ENCODE measurements at places on chromosomes 16 and 17.

- no peak for DNase-seq
Observed at GRCh38 chr16:3182608-3183444, 5.2 kb upstream of the OR1F1 start.

- DNase-seq, result no peak
Observed at GRCh38 chr17:78716814-78717393, 65.2 kb downstream of the CYTH1 start.

- no peak for DNase-seq
Observed at GRCh38 chr17:40312131-40312731, 3.3 kb downstream of the RARA start.

GRCh38 chr16:86193528-86194193, 294.7 kb downstream of the IRF8 start:
- DNase-seq, result no peak

GRCh38 chr16:53692146-53692545, 11.5 kb downstream of the RPGRIP1L start:
- no peak for DNase-seq

- DNase-seq, result peak; percentile 4
Observed at GRCh38 chr17:50944054-50944901, 78.1 kb upstream of the TOB1 start.

DNA sequence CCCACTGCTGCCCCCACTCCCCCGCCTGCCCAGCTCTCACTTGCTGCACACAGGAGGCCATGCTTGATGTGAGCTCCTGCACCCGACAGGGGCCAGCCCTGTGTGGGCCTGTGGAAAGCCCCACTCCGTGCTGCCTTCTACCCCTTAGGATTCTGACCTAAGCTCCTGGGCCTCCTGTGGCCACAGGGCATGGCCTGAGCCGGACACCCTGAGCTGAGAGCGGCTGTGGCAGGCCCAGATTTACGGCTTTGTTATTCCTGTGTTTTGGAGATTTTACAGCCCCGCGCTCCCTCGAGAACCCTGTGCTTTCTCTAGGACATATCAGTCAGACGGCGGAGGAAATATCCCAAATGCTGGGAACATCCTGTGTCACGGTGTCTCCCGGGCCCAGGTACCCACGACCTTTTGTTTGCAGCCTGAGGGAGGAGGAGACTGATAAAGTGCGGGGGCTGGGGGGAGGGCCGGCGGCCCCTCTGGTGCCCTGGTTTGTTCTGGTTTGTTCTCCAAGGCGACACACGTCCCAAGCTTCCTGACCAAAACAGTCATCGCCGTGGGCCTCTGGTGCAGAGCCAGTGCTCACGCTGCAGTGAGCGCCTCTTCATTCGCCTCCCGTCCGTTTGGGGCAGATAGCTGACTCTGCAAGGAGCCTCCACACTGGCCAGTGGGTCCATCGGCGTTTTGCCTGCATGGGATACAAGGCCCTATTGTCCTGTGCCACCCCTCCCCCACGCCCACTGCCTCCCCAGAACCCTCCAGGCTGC, 363.4 kb downstream of the C16orf95 start:
- no peak for DNase-seq

GRCh38 chr16:83400234-83400633, 407.5 kb upstream of the HSBP1 start:
- no peak for DNase-seq

DNA sequence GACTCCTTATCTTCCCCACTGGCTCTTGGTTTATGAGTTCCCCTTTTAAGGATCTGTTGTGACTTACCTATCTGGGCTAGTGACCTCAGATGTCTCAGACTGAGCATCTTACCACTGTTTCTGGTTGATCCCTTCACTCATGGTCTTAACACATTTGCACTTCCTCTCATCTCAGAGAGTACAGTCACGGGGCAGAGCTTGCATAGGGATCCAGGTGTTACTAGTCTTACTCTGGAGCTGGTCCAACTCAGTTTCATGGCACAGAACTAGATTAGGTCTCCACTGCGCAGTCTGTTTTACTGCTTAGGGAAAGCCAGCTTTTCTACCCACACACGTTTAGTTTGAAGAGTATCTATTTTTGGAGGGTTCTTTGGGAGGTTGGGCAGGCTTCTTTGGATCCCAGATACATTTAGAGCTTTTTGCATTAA, 10.2 kb downstream of the GABARAPL2 start:
- DNase-seq, result no peak

GRCh38 chr17:40333781-40334448, 24.9 kb downstream of the RARA start:
- no peak for DNase-seq

GRCh38 chr17:50660887-50661345, 26.2 kb downstream of the ABCC3 start:
- no peak for DNase-seq

GRCh38 chr17:29256735-29257466, 10.2 kb downstream of the CRYBA1 start:
- DNase-seq, result no peak

- no peak for DNase-seq
Observed at GRCh38 chr17:376936-377863, 24.6 kb upstream of the RPH3AL start.

DNA sequence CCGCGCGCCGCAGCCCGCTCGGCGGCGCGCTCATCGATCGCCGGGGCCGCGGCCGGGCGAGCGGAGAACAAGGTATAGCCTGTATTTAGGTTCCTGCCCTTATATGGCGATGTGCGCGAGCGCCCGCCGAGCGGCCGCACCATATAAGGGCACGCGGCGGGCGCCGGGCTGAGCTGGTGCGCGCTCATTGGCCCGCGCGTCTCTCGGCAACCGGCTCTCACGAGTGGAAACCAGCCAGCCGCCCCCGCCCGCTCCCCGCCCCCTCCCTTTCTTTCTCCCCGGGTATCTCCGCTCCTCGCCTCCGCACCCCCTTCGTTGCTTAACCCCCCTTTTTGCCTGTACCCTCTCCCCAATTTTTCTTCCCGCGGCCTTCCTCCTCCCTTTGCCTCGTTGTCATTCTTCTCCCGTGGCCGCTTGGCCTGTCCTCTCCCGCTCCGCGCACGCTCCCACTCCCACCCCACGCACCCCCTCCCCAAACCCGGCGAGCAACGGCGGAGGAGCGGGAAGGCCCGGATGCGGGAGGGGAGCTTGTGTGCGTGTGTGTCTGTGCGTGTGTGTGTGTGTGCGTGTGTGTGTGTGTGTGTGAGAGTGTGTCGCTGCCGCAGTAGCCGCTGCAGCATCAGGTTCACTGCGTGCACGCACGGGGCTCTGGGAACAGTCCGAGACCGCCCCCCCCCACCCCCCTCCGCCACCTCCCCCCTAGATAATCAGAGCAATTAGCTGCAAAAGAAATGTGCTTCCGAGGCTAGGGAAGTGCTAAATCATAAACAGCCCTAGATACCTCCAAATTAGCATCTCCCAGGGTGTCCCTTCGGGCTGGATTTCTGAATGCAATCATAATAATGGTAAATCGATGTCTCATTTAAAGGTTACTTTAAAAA, 13.5 kb upstream of the CBX8 start:
- peak; percentile 86 for DNase-seq

DNA sequence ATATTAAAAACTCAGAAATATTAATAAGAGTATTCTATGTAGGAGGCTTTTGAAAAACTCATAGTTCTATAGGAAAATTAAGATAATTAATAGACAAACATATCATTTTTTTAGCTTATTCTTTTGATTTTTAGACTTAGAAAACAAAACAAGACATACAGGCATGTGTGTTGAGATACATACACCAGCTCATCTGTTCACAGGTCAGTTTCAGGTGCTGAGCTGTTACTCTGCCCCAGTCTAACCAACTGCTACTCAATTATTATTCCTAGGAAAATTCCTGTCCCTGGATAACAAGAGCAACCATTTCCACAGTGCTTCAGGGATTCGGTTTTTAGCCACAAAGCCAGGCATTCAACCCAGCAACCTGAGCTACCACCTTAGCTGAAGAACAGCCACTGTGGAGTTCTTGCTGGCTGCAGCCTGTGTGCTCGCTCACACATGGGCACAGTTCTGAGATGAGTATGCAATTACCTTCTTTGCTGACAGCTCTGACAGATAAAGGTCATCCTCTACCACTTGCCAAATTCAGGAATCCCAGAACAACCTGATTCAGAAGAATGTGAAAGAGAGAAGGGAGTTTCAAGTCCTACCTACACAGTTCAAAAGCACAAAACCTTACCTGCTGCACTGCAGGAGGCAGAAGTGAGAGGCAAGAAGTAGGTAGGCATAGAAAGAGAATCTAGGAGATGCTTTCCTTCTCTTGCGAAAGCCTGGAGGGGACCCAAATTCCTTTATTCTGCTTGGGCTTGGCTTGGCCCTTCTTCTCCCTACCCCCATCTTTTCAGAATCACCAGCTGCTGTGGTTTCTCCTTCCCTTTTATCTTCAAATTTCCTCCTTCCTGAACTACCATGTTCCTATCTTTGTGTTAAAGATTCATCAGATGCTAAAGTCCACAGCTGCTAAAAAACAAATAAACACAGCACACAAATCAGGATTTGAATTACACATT, 62.7 kb downstream of the TEX2 start:
- no peak for DNase-seq

- no peak for DNase-seq
Observed at GRCh38 chr16:27344721-27345120, 30.9 kb downstream of the IL4R start.

DNA sequence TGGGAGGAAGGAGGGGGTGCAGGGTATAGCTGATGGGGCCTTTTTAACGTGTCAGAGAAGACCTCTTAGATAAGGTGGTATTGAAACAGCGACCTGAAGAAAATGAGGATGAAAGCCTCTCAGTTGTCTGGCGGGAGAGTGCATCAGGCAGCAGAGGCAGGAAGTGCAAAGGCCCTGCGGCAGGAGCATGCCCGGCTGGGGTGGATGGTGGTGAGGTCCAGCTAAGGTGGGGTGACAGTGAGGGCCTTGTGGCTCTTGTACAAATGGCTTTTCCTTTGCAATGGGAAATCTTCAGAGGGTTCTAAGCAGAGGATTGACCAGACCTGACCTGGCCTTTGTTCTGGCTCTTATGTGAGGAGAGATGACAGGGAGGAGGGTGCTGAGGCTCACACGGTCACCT, 11.4 kb downstream of the MMP15 start:
- DNase-seq, result no peak

- DNase-seq, result no peak
Observed at GRCh38 chr17:38748892-38749222, 721 bp upstream of the PCGF2 start.

- peak; percentile 16 for DNase-seq
Observed at GRCh38 chr17:68172461-68172954, 75.3 kb upstream of the AMZ2 start.

- no peak for DNase-seq
Observed at GRCh38 chr17:81154961-81155360, 10.3 kb upstream of the PVALEF start.

- DNase-seq, result no peak
Observed at GRCh38 chr16:68574479-68574878, 35.4 kb downstream of the ZFP90 start.

DNA sequence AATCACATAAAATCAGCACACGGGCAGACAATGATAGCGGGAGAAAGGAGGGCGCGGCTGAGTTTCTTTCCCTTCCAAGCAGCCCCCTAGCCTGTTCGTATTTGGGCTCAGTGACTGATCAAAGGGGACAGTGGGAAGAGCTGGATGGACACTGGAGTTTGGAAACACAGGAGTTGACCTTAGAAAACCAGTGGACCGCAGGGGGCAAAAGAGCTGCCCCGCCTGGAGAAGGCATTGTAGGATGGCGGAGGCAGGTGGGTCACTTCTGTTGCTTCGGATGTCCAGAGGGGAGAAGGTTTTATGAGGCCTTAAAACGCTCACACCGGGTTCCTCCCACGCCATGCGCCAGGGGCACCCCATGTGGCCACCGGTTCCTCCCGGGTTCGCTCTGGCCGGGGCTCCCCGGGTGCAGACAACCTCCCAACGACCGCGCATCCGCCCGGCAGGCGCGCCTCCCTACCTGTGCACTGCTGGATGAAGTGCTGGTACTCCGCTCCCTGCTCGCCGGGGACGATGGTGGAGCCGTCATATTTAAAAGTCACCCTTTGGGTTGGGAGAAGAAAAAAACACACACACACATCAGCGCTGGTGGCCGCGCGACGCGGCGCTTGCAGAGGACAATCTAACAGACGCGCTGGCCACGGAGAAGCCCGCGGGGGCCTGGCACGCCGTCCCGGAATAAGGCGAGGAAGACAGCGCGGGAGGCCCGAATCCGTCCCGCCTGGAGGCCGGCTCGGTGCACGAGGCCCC, 662 bp downstream of the COTL1 start:
- DNase-seq, result no peak

GRCh38 chr17:65230040-65230439, 92.9 kb downstream of the RGS9 start:
- DNase-seq, result no peak

DNA sequence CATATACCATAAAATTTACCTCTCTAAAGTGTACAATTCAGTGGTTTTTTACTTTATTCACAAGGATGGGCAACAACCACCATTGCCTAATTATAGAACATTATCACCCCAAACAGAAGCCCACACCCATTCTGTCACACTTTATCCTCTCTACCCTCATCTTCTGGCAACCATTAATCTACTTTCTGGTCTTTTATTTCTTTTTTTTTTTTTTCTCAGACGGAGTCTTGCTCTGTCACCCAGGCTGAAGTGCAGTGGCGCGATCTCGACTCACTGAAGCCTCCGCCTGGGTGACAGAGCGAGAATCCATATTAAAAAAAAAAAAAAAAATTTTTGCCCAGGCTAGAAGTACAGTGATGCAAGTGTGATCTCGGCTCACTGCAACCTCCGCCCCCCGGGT, 90.7 kb upstream of the CLEC18B start:
- no peak for DNase-seq

DNA sequence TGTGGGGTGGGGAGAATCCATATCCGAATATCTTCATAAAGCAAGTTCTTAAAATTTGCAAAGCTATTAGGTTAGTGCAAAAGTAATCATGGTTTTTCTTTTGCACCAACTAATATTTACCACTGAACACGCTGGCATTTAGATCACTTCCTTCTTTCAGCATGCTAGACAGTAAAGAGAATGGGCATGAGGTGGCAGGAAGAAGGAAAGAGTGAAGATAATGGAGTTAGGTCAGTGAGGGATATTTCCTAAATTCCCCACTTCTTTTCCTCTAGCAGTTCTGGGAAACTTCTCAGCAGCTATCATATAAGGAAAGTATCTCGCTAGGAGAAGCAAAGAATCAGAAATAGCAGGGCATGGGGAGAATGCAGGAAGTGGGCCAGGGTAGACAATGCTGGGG, 39.0 kb downstream of the SLC6A4 start:
- no peak for DNase-seq

DNA sequence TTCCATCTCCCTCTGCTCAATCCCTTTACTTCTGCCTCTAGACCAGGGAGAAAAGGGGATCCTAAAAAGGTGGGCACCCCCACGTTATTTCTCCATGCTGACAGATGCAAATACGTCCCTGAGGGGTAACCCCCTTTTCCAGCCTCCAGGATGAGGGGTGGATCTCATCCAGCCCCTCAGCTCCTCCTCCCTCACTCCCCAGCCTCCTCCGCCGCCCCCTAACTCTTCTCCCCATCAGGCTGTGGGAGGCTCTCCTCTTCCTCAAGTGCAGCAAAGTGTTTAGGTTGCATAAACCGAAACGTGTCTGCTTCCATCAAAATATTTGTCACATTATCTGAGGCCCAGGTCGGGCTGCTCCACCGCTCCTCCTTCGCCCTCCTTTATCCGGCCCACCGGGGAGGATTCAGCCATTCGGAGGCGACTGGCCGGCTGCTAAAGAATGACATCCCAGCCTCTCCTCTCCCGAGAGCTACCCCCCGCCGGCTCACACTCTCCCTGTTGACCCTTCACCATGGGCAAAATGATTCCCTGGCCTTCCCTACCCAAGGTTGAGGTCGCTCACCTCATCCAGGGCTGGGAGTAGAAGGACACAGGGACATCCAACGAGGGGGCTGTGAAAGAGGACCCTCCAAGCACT, 1.2 kb upstream of the C1QL1 start:
- DNase-seq, result no peak

All from NCI-H187 (cell line).